ENCODE measurements at places on chromosomes 7 and 10.

DNA sequence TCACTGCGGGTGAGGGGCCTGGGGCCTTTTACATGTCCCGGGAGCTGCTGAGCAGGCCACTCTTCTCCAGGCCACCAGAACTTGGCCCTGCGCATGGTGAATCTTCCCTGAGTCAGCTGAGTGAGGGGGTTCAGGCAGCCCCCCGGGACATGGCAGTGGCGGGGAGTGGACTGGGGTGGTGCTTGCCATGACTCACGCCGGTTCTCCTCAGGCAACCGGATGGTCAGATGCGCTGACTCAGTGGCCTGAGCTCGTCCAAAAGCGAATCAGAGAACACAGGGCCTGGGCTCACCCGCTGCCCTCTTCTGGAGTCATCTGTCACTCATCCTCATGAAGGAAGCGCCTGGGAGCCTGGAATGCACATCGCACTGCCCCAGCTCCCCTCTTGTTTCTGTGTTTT is 33.5 kb downstream of the HTRA1 start:
- no peak for DNase-seq

DNA sequence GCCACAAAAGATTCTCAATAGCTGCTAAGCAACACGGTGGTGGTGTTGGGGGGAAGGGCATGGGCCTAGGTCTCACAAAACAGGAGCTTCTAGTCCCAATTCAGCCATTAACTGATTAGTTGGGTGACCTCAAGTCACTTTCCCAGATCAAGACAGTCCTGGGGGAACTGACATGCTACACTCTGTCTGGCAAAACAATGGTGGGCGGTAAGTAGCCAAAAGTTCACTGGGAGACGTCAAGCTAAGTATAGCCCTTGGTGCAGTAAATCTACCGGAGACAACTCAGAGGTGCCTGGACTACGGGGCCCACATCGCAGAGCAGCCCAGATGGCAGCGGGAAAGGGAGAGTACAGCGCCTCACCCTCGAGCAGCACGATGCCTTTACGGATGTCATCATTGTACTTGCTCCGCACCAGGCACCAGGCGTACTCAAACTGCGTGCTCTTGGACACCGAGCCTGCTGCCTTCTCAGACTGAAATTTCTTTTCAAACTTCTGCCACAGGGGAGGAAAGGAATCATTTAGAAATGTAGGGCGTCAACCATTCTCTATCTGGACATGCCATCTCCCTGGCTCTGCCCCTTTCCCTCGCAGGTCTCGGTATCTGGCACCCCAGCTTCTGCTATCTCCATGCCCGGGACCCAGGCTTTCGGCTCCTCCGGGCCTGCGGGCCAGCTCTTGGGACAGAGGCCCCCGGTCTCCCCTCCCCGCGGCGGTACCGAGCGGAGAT is 1.1 kb downstream of the FIS1 start:
- DNase-seq, result no peak

DNA sequence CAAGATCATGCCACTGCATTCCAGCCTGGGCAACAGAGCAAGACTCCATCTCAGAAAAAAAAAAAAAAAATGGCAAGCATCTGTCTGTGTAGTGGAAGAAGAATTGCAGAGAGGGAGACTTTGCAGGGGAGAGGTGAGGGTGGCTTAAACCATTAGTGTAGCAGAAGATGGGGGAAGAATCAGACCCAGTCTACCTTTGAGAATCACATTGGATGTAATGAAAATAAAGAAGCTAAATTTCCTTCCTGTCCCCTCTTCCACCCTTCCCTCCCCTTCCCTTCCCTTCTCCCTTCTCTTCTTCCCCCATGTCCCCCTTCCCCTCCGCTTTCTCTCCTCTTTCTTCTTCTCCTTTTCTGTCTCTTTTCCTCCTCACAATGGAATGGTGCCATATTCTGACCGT is 180.8 kb upstream of the SVIL start:
- no peak for DNase-seq

DNA sequence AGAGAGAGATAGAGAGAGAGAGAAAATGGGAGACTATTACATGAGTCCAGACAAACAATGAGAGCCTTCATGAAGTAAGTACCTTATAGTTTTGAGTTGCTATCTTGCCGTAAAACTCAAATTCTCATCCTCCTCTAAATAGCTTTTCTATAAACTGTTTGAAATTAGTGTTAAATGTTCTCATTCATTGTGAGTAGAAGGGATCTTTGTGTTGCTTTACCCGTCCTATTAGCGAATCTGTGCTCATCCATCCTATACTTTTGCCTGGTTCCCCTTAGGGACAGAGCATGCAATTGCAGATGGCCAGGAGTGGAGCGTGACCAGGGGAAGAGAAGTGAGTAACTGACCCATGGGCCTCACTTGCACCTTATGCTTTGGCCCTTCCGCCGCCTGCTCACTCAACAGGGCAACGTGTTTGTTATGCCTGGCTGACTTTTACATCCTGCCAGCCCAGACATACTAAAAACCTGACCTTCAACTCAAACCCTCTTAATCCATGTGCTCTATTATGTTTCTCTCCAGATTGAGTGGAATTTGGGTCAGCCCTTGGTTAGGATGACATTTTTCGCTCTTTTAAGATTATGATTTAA is 244.2 kb upstream of the YAE1 start:
- DNase-seq, result no peak

DNA sequence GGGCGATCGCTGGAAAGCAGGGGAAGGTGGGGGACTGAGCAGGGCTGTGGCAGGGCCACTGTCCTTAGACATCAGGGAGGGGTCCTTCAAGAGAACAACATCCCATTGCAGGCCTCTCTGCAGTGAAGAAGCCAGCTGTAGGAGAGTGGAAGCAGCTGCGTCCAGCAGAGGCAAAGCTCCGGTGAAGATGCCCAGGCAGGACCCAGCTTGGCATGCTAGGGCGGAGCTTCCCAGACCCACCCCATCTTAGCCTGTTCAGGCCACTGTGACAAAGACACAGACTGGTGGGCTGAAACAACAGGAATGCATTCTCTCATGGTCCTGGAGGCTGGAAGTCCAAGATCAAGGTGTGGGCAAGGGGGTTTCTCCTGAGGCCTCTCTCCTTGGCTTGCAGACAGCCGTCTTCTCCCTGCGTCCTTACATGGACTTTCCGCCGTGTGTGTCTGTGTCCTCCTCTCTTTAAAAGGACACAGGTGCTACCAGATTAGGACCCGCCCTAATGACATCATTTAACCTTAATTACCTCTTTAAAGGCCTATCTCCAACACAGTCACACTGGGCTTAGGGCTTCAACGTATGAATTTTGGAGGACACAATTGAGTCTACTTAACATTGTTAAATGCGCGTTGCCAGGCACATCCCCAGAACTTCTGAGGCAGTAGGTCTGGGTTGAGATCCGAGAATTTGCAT is 178.1 kb upstream of the GRB10 start:
- DNase-seq, result no peak

- no peak for DNase-seq
These were observed 4.9 kb upstream of the ABCB4 start for GRCh38 chr7:87480386-87480785.

DNA sequence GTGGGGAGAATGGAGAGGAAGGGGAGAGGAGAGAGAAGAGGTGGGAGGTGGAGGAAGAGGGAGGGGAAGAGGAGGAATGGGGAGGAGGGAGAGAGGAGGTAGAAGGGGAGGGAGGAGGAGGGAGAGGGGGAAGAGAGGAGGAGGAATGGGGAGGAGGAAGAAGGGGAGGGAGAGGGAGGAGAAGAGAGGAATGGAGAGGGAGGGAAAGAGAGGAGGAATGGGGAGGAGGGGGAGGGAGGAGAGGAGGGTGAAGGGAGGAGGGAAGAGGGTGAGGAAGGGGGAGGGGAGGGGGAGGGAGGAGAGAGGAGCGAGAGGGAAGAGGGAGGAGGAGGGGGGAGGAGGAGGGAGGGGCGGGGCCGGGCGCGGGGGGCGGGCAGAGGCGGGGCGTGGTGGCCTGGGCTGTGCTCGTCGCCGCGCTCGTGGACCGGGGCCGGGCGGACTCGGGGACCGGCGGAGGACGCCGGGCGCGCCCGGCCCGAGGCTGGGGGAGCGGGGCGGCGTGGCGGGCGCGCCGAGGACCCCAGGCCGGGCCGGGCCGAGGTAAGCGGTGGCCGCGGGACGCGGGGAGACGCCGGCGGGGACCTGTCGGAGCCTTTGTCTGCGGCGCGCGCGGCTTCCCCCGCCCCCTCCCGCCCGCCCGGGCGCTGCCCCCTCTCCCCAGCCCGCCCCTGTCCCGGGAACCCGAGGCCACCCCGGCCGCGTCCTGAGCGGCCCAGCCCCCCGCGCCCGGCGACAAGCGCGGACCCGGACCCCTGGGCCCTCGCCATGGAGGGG is at the start of gene SLC29A4:
TSS of gene SLC29A4 (plus strand) at position 401 of the 774 bp plus-strand sequence. CDS start 4,874 bp downstream, outside the sequence.
- DNase-seq, result no peak

DNA sequence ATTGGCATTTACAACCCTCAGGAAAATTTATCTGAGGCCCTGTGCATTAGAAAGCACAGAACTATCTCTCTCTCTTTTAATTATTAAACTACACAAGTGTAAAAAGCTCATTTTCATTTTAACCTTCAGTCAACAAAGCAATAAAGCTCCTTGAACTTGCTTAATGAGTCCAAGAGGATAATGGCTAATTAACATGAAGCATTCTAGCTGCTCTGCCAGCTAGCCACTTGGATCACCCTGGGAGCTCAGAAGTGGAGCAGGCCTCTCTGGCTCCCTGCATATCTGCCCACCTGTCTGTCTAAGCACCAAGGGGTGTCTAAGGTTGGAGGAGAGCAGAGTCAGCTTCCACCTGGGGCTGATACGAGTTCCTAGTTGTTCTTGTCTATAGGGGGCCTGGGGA is 56.0 kb upstream of the SLC35G1 start:
- no peak for DNase-seq

DNA sequence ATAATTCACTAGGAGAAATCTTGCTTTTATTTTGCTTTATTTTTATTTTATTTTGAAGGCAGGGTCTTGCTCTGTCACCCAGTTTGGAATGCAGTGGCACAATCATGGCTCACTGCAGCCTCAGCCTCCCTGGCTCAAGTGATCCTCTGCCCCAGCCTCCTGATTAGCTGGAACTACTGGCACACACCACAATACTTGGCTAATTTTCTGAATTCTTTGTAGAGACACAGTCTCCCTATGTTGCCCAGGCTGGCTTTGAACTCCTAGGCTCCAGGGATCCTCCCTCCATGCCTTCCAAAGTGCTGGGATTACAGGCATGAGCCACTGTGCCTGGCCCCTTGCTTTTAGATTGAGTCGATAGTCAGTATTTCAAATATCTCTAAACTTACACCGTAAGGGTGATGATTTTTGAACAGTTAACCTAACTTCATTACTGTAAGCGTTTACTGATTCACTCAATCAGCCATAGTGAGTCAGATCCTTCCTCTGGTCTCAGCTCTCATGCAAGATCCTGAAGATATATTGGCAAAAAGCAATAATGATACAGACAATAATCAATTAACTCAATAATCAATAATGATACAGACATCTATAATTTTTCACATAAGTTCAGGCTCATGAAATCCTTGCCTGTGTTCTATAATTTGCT is 239.5 kb downstream of the KIAA1217 start:
- no peak for DNase-seq

DNA sequence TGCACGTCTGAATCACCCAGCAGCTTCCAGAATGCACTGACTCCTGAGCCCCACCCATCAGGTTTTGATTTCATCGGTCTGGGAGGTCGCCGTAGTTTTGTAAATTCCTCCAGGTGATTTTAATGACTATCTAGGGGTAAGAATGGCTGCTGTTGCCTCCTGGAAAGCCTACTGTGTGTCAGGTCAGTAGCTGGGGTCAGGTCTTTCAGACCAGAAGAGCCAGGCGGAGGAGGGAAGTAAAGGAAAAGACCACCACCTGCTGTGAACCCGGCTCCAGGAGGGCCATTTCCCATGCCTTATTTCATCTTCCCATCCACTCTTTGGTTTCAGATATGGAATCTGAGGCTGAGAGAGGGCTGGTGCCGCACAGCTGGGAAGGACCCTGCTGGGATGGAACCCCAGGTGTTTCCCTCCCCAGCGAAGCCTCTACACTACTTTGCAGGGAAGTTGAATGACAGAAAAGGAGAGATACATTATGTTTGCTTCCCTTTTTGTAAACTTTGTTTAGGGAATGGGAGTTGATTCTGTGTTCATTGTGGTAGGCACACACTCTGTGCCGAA is 19.8 kb downstream of the ADAMTS14 start:
- DNase-seq, result no peak

DNA sequence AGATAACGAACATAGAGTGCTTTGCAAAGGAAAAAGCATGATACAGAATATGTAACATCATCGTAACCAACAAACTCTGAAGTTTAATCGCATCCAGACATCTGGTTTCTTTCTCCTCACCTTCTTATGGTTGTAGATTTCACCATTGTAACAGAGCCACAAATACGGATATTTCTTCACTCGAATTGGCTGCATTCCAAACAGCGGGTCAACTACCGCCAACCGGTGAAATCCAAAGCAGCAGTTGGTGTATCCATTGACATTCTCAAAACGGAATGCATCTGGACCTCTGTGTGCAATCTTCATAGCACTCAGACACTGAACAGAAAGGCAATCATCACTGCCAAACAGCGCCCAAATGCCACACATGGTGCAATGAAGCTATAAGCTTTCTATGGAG is 3.4 kb downstream of the ASNS start:
- DNase-seq, result no peak

- DNase-seq, result no peak
These were observed 538.3 kb downstream of the PCDH15 start for GRCh38 chr10:54262726-54263125.

- DNase-seq, result no peak
These were observed 11.4 kb downstream of the BUB3 start for GRCh38 chr10:123165445-123166072.

GRCh38 chr10:15037691-15038090 is 6.1 kb upstream of the OLAH start:
- DNase-seq, result no peak

- DNase-seq, result no peak
These were observed 5.3 kb downstream of the NFKB2 start for GRCh38 chr10:102400598-102401341.

- DNase-seq, result no peak
These were observed 31.9 kb downstream of the SH2B2 start for GRCh38 chr7:102318482-102318971.

GRCh38 chr7:143426479-143427142 is 16.6 kb upstream of the TAS2R60 start:
- DNase-seq, result no peak

- DNase-seq, result no peak
These were observed 100.9 kb downstream of the FOXL3 start for GRCh38 chr7:390761-391410.

- no peak for DNase-seq
These were observed 262.7 kb upstream of the PHYHIPL start for GRCh38 chr10:58913717-58914116.

Data from NCI-H524 (cell line).